ENCODE measurements at places on chromosomes 2 and 18.
A peak's percentile ranks its signal among the peaks of the same experiment; 100 is the strongest.

DNA sequence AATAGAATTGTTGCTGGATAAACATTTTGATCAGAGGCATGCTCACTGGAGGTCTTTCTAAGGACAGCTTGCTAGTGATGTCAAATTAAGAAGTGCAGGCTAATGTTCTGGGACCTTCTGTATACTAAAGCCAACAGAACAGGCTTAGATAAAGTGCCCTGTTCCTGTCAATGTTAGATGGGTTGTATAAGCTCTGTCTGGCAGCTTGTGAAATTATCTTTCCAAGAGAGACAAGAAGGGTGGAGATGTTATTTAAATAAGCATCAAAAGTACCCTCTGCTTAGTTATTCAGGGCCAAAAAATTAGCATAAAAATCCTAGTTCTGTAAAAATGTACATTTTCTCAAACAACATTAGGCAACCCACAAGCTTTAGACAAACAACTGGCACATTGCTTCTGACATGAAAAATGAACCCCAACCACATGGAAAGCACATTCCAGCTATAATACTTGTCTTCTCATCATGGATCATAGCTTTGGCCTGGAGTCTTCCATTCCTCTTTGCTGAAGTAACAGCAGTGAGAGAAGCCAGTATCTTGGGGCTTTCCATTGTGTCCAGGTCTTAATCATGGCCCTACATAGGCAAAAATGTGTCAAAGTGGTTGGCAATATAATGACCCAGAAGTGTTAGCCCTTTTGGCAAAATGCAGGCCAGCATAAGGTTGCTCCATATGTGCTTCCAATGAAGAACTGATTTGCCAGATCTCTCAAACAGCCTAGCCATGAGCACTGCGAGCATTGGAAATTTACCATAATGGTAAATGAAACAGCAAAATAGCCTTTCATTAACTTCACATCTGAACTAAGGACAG lies 478.1 kb upstream of the ZNF804A start:
- DNase-seq = no peak

- DNase-seq = no peak
Observed at GRCh38 chr2:215138479-215138878, at the start of gene ABCA12. TSS of gene ABCA12 (minus strand) at chr2:215138626. CDS start at chr2:215138208, 418 bp downstream.

DNA sequence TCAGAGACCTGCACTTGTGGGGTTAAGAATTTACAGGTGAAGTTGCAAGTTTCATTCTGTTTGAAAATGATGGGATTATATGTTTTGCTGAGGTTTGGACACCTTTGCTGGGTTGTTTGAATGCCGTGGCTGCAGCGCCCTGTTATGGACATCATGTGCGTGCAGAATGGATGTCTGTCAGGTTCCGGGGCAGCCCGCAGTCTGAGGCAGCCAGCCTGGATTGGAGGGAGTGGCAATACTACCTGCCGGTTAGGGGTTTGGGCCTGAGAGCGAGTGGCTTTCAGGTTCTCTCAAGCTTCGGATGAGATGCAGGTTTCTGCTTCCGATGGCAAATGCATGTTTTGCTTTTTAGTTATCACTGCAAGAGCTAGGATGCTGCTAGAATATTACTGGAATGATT lies 1.1 kb downstream of the CASP8 start:
- DNase-seq = no peak

DNA sequence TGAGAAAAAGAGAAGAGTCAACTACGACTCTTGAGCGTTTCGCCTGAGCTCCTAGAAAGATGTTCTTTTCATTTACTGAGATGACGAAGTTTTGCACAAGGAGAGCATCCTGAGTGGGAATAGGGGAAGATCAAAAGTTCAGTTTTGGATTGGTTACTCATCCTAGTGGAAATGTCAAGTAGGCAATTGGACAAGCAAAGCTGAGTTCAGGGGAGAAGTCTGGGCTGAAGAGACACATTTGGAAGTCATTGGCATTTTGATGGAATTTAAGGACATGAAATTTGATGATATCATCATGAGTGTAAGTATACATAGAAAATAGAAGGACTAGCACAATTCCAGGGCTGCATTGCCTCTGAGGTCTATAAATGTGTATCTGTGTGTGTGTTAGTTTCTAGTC lies 416.6 kb downstream of the RAD51AP2 start:
- DNase-seq = no peak

DNA sequence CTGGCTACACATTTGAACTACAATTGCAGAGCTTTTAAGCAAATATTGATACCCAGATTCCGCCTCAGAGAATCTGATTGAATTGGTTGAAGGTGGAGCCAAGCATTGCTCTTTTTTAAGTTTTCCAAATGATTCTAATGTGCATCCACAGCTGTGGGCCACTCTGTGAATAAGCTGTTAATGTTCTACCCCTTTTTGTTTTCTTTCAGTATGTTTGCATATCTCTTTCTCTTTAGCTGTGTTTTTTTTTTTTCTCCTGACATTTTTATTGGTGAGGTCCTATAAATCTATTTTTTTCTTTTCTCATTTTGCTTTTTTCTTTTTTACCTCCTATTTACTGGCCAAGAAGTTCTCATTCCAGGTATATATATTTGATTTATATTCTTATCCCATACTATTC lies 6.5 kb downstream of the SCN3A start:
- DNase-seq = no peak

DNA sequence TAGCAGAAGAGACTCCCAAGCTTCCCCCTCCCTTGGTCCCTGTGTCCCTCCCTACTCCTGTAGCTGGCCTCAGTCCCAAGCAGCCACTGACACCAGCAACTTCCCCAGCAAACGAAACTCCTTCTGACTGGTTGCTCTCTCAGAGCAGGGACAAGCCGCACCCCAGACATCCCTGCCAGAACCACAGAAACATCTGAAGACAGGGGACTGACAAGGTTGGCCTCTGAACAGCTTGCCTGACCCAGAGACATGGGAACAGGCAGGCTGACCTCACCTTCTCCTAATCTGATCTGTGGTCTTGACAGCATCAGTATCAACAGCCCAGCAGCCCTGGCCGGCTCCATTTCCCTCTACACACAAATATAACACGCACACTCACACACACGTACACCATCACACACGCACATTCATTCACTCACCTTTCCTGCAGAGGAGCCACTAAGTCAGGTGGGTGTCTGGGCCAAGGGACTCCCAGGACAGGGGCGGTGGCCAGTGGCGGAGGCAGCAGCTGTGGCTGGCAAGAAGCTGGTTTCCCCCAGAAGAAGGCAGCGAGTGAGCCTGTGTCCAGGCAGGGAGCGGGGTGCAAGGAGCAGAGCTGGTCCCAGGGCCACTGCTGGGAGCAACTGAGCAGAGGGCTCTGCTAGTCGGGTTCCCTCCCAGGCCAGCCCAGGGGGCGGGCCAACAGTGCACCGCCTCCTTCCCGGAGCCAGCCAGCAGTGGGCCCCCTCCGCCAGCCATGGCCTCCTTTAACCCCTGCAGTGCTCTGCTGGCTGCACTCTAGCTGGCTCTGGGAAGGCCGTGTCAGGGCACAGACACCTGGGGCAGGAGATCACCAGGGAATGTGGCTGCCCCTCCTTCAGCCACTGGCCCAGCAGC lies 59.1 kb downstream of the TNS1 start:
- DNase-seq = peak; percentile 85

GRCh38 chr2:54429811-54430551 lies 26.1 kb upstream of the SPTBN1 start:
- DNase-seq = no peak

DNA sequence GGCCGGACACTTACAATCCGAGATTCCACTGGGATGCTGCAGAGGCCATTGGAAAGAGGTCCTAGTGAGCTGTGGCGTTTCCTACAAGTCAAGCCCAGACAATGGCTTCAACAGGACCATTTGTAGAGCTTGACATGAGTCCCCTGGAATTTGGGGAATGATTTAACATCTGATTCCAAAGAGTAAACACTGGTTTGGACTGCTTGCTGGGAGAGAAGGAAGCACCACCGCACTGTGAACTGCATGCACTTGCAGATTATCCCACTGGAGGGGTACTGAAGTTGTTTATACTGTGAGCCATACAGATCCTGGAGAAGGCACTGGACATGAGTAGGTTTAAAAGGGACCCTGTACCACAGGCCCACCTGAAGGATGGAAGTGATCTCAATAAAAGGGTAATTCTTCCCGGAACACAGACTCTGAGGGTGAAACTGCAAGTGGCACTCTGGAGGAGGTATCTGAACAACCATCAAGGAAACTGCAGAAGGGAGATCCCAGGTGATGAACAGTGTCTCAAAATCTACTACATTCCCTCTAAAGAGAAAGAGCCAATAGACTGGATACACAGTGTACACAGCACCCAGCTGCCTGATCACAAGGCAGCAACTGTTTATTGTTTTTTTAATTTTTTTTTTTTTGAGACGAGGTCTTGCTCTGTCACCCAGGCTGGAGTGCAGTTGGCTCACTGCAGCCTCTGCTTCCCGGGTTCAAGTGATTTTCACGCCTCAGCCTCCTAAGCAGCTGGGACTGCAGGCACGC lies 4.3 kb upstream of the RAB6C start:
- DNase-seq = no peak

DNA sequence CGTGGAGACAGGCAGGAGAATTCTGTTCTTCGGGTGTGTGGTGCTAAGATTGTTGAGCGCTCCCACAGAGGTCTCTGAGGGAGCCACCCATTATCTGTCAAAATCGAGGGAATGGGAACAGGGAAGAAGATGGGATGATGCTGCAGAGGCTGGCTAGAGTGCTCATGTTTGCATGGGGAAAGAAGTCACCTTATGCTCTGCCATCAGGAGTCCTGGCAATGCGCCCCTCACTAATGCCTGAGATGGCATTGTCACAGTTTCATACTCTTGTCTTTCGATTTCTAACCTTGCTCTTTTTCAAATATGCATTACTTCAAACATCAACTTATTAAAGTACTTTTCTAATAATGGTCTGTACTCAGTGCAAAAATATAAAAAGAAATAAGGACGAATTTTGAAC lies 463.3 kb upstream of the CELF4 start:
- DNase-seq = no peak

GRCh38 chr2:62440281-62440946 lies 65.6 kb downstream of the TMEM17 start:
- DNase-seq = no peak

GRCh38 chr2:70673041-70673647 lies 94.9 kb downstream of the ADD2 start:
- peak; percentile 61 for DNase-seq

GRCh38 chr2:15830937-15831549 lies 109.3 kb upstream of the MYCN start:
- DNase-seq = peak; percentile 47

DNA sequence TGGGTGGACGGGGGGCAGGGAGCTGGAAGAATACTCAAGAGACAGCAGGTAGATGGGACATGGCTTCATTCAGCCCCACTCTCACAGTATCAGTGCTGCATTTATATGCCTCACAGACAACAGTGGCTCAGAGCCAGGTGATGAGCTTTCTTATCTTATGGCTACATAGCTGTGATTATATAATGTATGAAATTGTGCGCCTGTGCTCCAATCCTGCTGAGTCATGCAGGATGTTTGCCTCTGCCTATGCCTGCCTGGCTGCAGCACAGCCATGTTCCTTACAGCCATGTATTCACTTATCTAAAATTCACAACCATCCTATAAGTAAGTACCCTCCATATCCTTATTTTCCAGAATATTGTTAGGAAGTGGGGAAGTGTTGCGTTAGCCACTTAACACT lies 37.7 kb upstream of the RNF103 start:
- DNase-seq = peak; percentile 5

- DNase-seq = no peak
Observed at GRCh38 chr2:108594982-108595464, 60.8 kb downstream of the LIMS1 start.

- no peak for DNase-seq
Observed at GRCh38 chr2:99808361-99809200, 318.8 kb upstream of the REV1 start.

GRCh38 chr2:3283206-3283605 lies 94.4 kb downstream of the EIPR1 start:
- no peak for DNase-seq

- DNase-seq = peak; percentile 9
Observed at GRCh38 chr2:41079011-41079410, 627.1 kb upstream of the SLC8A1 start.

DNA sequence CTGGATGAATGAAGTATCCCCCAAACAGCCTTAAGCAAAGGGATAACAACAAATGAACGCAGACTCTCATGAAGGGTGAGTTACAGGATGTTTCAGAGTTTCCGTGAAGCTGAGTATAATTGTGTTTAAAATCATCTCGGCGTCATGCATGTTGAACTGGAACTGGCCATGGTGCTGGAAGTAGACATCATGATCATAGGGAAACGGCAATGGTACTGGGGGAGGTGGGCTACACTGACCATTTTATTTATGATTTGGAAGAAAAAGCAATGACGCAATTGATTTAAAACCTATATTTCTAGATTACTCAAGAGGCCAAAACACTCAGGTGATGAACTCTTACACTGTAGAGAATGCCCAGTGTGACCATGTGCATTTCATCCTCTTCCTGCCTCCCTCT lies 387.9 kb upstream of the MYT1L start:
- no peak for DNase-seq

DNA sequence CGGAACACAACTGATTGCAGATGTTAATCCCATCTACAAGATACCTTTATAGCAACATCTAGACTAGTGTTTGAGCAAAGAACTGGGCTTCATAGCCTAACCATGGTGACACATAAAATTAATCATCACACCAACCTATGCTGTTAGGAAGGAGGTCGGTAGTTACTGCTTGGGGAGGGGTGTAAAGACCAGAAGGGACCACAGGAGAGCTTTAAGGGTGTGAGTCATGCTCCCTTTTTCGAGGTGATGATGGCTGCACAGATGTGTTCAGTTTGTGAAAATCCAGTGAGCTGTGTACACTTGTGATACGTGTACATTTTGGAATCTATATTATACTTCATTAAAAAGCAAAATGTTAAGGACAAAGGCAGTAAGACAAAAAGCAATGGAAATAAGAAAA lies 4.6 kb upstream of the SEH1L start:
- no peak for DNase-seq

- no peak for DNase-seq
Observed at GRCh38 chr2:48428449-48428848, 101.5 kb upstream of the STON1 start.

- DNase-seq = no peak
Observed at GRCh38 chr2:209383212-209383611, 40.6 kb upstream of the MAP2 start.

DNA sequence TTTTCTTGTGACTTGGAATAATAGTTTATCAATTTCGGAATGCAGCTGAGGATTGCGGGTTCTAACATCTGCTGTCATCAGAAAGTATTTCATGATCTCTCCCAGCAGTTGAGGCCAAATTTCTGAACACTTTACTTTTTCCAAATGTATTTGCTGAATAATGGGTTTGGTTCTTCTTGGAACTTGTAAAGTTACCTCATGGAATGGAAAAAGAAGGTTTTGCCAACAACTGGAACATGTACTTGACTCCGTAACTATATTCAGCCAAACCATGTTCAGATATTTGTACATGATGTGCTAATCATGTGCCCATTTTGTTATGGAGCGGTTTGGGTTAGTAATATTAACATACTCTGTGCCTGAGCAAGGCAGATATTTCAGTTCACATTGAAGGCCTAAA lies 119.6 kb downstream of the LCLAT1 start:
- DNase-seq = no peak
